Activated naive CD4-positive, alpha-beta T cell treated with anti-CD3 and anti-CD28 coated beads, Interleukin-2, amount 50 U/mL, for 72 hours (primary cell): ENCODE measurements at places on chromosomes 5 and 9.

DNA sequence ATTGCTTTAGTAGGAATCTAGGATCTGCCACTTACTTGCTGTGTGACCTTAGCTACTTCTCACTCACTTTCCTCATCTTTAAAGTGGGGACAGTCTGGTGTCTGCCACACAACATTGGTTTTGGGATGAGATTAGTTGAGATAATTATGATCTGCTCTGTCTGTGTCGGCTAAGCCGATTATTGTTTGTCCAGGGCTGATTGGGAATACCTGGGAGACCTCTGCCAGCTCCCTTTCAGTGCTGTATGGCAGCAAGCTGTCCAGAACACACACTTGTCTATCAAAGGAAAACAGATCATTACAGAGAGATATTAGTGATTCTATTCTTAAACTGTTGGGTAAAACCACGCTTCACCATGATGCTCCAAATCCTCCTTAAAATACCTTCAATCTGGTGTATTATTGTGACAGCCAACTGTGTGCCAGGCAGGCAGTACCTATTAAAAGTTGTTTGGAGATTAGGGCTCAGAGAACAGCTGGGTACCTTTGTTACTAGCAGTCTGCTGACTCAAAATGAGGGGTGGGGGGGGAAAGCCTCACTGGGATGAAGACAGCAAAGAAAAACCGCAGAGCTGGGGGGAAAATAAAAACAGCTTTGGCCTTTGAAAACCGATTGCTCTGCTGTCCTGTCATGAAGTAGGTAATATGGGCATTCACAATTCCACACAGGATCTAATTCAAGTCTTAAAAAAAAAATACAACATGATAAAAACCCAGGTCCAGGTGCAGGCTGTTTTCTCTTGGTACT lies 458.4 kb upstream of the C9orf72 start:
- DNase-seq: no peak

GRCh38 chr9:98944057-98944733 lies 488 bp downstream of the COL15A1 start:
- peak; percentile 26 for DNase-seq

DNA sequence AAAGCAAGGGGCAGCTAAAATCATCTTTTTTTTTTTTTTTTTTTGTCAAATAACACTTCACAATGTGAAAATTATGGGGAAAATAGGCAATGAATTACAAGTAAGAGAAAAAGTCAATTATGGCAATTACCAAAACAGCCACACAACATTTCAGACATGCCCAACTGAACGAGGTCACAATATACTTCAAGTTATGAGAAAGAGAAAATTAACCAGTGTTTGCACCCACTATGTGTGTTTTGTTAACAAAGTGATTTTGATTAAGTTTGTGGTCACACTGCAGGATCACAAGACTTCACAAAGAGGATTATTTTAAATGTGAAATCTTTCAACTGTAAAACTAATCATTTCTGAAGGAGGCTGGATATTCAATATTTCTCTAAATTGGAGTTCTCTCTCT lies 1032.8 kb upstream of the DMAC1 start:
- DNase-seq: no peak

- DNase-seq: no peak
These were observed 38.2 kb downstream of the CNOT8 start for GRCh38 chr5:154896562-154897165.

DNA sequence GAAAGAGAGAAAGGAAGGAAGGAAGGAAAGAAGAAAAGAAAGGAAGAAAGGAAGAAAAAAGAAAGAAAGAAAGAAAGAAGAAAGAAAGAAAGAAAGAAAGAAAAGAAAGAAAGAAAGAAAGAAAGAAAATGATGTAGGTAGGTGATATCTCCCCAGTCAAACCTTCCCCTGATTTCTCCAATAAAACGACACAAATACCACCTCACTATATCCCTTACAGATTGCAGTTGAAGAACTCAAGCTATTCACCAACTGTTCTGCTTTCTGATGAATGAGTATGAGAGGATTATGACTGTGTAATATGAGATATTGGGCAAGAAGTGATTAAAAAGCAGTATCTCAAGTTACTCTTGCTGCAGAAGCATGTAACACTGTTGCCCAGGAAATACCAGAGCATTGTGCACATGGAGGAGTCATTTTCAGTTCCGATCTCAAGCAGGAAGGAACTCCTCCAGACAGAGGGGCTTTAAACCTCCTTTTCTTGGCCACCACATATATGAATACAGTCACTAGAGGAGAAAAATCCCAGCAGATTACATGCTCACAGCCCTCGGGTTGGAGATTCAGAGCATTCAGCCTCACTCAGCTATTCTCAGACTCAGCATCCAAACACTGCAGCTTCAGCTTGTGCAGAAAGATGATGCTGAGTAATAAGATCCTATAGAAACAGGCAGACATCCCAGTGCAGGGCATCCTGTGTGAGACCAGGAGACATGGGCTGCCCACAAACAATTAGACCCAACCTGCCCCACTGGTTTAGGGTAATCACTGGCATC lies 61.4 kb downstream of the UGCG start:
- no peak for DNase-seq

DNA sequence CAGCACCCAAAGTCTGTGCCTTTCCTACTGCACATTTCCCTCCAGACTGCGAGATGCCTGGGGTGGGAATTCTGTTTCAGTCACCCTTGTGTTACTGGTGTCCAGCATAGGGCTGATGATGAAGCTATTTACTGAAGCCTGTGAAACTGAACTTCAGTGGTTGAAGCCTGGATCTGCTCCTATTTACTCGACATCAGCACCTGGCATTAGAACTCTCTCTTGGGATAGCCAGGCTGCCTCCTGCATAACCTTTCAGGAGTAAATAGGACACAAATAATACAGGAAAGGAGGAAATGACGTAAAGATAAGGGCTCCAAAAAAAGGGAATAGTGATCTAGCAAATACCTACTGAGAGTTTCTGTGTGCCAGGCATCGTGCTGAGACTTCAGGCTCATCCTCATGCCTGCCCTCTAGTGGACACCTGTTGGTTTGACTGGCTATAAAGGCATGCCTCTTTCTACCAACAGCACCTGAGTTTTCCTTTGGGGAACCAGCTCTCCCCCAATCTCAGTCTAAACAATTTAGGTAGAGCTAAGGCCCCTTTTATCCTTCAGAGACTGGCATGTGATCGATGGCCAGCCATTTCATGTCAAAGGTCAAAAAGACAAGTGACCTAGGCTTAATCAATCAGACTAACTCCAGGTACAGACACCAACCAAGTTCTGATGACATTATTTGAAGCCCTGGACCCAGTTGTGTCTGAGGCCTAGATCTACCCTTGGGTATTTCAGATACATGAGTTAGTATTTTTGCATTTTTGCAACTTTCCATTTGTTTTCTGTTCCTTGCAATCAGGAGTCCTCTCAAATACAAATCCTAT lies 192.1 kb upstream of the TRIM32 start:
- DNase-seq: peak; percentile 46

- DNase-seq: no peak
These were observed 179.7 kb downstream of the PAPPA start for GRCh38 chr9:116333254-116333653.

DNA sequence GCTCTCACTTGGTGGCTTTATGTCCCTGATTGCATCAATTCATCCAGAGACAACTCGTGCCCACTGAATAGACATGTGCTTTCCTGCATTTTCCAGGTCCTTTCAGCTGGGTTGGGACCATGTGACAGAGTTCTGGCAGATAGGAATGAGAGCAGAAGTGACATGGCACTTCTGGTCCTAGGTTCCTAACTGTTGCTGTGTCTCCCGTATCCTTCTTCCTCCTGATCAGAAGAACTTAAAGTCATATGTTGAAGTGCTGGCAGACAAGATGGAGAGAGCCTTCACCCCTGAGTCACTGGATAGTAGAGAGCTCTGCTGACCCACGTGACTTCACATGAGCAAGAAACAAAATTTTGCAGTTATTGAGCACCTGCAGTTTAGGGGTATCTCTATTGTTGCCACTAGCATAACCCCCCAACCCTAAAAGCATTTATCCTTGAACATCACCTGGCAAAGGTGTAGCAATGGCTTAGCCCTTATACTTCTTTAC lies 80.0 kb downstream of the NREP start:
- DNase-seq: no peak
